RWPE2 (cell line): ENCODE measurements at places on chromosomes 5 and 9.

- no peaks in the 10 kb centered on the region for H3K4me1 ChIP-seq
- no peak overlapping the region for H3K4me3 ChIP-seq
- no peak for DNase-seq
- H3K27ac ChIP-seq: no peak overlapping the region
- no peaks in the 10 kb centered on the region for H3K36me3 ChIP-seq
- H3K27me3 ChIP-seq: no peaks in the 10 kb centered on the region
Measured at GRCh38 chr5:151180291-151180690, 22.7 kb upstream of the ANXA6 start.

DNA sequence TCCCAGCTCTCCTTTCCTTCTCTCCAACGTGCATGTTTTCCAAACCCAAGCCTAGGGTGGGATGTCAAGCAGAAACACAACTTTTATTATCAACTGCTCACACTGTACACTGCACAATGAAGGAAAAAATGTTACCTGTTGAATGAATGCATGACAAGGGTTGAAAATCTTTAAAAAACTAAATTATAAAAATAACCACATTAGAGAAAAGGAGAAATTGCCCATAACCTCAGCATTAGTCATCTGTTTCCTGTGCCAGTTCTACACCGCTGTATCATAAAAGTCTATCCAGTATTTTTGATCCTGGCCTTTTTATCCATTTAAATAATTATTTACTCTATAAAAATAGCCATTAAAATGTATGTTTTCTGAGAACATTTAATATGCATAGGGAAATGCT is 101.1 kb downstream of the APBA1 start:
- no peaks in the 10 kb centered on the region for H3K27me3 ChIP-seq
- H3K4me3 ChIP-seq: no peak overlapping the region
- peaks cover 48% of the 10 kb centered on the region for H3K4me1 ChIP-seq
- no peak for DNase-seq

GRCh38 chr9:135864447-135865049 is 42.8 kb downstream of the CAMSAP1 start:
- H3K27ac ChIP-seq: no peak overlapping the region
- no peaks in the 10 kb centered on the region for H3K27me3 ChIP-seq
- no peaks in the 10 kb centered on the region for H3K4me1 ChIP-seq
- no peak for DNase-seq
- no peak overlapping the region for H3K4me3 ChIP-seq
- H3K36me3 ChIP-seq: 0 out of 2 replicates have a peak, but pooled peaks cover 6% of the 10 kb centered on the region

GRCh38 chr9:127535834-127536233 is 76.2 kb upstream of the STXBP1 start:
- H3K27ac ChIP-seq: peak overlapping the region; percentile 84
- H3K4me1 ChIP-seq: peaks cover 61% of the 10 kb centered on the region
- peaks cover 72% of the 10 kb centered on the region for H3K36me3 ChIP-seq
- H3K4me3 ChIP-seq: no peak overlapping the region
- no peak for DNase-seq
- no peaks in the 10 kb centered on the region for H3K27me3 ChIP-seq

- no peak overlapping the region for H3K27ac ChIP-seq
- H3K36me3 ChIP-seq: no peaks in the 10 kb centered on the region
- no peaks in the 10 kb centered on the region for H3K27me3 ChIP-seq
- H3K4me3 ChIP-seq: no peak overlapping the region
- no peak for DNase-seq
Measured at GRCh38 chr9:9924376-9924775, 688.4 kb downstream of the PTPRD start.

GRCh38 chr5:20231040-20231439 is 243.0 kb upstream of the CDH18 start:
- no peak for DNase-seq
- no peaks in the 10 kb centered on the region for H3K27me3 ChIP-seq
- no peak overlapping the region for H3K27ac ChIP-seq
- H3K4me3 ChIP-seq: no peak overlapping the region
- no peaks in the 10 kb centered on the region for H3K36me3 ChIP-seq
- no peaks in the 10 kb centered on the region for H3K4me1 ChIP-seq

DNA sequence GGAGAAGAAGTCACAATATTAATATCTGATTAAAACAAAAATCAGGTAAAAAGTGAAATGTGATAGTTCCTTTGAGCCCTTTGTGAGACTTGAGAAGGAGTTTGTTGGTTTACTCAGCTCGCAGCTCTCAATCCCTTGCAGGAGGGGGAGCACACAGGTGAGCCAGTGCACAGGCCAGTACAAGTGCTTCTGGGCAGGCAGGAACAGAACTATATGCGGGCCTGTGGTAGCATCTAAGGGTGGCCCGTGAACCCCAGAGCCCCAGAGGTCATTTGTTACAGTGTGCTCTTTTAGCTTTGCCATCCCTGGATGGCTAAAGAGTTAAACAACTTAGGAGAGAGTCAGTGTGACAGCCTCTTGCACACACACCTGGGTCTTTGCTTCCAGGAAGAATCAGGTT is 215.3 kb upstream of the EDIL3 start:
- H3K4me1 ChIP-seq: no peaks in the 10 kb centered on the region
- no peak overlapping the region for H3K4me3 ChIP-seq
- no peak for DNase-seq
- no peaks in the 10 kb centered on the region for H3K36me3 ChIP-seq
